H54 (cell line): ENCODE measurements at places on chromosomes 5 and 9.

DNA sequence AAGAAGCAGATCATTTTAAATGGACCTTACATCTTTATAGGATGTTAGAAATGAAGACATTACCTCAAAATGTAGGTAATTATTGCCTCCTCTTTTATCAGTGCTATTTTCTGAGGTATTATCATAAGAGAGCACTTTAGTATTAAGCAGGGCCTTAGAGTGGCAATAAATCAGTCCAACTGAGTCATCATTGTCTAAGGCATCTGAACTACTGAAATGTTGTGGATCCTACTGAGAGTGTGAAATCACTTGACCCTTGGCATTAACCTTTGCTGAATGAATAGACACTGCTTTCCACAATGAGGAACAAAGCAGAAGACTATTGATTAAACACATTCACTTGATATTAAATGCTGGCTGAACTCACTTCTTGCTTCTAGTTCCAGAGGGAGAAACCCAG, 224.6 kb upstream of the ARRDC3 start:
- no peak for DNase-seq

DNA sequence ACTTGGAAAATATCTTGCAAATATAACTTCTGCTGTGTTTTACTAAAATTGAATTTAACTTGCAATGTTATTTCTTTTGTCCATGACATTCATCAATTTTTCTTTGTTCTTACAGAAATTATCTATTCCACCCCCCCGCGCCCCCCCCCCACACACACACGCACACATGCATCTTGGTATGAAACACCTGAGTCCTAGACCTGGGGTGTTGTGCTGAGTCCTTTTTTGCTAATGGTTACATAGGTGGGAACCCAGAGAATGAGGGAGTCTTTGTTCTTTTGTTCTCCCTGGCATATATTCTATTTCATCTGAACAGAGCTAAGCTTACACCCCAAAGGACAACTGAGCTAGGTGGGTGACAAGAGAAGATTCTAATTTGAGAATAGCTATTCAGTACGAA, 308.9 kb downstream of the CWC27 start:
- DNase-seq, result no peak

DNA sequence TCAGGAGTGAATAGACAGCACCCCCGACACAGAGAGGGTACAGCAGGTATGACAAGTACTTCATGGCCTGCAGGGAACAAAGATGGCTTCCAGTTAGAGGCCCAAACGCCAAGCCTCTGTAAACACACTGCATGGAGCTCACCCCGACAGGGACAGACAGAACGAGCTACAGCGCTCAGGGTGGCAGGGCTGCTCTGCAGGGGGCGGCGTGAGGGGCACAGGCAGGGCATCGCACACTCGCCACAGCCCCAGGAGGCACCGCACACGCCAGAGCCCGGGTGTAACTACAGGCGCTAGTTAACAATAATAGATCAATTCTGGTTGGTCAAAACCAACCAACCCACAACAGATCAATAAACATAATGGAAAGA, 21.1 kb downstream of the CLPTM1L start:
- no peak for DNase-seq

GRCh38 chr5:8827696-8828095, 718.2 kb downstream of the SEMA5A start:
- no peak for DNase-seq

- DNase-seq, result no peak
These were observed 46.5 kb downstream of the NR3C1 start for GRCh38 chr5:143356855-143357583.

DNA sequence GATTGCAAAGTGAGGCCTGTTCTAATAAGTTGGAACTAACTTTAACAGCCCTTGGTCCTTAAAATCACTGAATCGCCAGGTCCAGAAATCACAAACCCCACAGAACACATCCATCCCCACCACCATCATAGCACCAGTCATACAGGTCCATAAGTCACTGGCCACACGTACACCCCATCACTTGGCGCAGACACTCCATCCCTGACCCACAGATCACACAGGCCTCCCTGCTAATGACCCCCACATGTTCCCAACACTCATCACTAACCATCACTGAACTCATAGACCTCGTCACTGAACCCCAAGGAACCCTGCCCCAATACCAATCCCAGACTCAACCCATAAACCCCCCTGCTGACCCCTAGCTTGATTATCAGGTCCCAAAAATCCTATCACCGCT, 41.2 kb upstream of the ZNF300 start:
- no peak for DNase-seq

GRCh38 chr9:4105183-4105582, 194.7 kb downstream of the GLIS3 start:
- no peak for DNase-seq

DNA sequence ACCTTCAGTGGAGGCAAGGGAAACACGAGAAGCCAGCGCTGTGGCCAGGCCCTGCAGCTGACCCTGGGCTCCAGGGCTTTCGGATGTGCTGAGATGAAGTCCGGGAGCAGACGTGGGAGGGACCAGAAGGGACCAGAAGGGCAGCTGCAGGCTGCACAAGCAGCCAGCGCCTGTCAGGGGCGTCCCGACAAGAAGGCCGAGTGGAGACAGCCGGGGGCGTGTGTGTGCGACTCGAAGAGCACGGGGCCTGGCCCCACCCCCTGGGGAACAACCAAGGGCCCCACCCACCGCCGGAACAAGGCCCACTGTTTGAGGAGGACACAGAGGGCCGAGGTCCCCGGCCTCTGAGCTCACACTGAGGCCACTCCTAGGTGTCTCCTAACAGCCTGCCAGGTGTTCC, 31.4 kb downstream of the SLC12A7 start:
- DNase-seq, result no peak

GRCh38 chr5:53543401-53543800, 17.0 kb upstream of the NDUFS4 start:
- DNase-seq, result no peak

DNA sequence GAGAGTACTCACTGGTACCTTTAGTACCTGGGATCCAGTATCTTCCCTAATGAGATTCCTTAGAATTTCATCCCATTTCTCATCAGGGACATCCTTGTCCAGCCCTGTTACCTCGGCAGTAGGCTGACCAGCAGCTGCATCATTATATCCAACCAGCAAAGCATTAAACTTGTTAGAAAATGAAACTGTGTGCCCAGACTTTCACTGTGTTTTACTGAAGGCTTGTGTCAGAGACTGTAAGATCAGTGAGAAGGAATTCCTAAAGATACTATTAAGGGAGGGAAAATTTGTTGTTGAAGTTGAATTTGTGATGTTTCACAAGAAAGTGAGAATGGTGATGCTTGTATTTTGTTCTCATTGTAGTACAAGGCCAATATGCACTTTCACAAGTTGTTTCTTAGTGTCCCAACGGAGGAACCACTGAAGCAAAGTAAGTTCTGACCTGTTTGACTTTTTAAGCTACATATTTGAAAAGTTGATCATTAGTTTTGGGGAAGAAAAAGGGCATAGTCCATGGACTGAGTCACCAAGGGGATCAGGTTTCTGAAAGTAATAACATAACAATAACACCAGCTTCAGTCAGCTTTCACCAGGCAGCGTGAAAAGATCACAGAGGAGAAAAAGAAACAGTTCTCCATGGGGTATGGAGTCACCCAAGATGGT, 48.8 kb downstream of the GRAMD2B start:
- peak; percentile 43 for DNase-seq

DNA sequence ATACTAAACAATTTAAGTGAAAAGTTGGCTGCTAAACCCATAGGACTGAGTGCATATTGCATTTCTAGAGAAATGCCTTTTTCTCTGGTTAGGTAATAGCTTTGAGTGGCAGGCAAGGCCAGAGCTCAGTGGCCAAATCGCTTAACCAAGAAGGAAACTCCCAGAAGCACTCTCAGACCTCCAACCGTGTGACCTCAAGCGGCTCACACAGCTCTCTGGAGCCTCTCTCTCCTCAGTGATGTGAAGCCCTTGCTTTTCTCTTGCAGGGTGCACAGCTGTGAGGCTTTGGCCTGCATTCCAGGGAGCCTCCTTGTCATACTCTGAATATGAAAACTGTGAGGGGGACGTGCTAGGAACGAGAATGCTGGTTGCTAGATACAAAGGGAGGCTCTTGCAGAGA, 106.7 kb downstream of the INSYN2B start:
- no peak for DNase-seq

DNA sequence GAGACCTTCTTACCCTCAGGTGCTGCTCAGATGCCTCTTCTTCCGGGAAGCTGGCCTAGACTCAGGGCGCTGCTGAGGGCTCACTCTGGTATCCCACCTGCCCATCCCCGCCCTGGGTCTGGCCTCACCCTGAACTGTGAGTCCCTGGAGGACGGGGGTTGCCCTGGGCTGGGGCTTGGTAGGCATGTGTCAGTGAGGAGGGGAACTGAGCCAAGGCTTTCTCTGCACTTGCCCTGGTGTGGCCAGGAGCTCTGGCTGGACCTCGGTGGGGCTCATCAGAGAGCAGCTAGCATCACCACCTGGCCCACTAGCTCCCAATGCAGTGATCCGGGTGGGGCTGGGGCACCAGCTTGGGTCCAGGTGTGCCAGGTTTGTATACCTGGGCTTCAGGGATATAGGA, 15.6 kb downstream of the PLEKHG4B start:
- DNase-seq, result no peak

DNA sequence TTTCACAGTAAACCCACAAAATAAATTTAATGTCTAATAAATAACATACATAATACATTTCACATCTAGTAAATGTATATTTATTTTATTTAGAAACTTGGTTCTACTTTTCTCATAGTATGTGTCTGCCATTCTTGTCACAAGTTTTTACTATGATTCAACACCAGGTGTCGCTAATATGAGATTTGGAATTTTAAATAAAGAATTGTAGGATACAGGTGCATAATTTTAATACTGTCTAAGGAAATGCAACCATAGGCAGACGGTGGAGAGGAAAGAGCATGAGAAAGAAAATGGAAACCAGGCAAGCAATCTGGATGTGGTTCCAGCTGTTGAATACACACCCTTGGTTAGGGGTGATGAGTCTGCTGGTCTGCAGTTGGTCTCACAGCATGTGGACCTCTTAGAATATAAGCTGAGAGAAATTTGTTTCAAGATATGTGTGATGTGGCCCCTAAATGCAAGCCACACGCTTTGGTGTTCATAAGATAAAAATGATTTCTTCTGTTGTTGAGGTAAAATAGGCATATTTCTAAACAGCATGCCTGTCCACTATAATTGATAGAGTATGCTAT, 114.7 kb upstream of the TXNDC8 start:
- DNase-seq, result no peak

GRCh38 chr5:31811210-31811609, 172.3 kb downstream of the PDZD2 start:
- DNase-seq, result peak; percentile 80

GRCh38 chr9:108913391-108913790, 20.5 kb downstream of the ELP1 start:
- DNase-seq, result no peak

DNA sequence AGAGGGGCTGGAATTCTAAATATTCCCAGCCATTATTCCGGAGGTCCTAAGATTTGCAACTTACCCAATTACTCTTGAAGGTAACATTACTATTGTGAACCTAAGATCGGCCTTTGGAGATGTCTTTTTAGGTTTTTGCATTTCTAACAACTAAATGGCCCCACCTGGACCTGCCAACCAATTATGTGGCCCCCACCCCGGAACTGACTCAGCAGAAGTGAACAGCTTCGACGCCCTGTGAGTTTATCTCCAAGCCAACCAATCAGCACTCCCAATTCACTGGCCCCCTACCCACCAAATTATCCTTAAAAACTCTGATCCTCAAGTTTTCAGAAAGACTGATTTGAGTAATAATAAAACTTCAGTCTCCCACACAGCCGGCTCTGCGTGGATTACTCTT, 62.9 kb downstream of the NEURL1B start:
- DNase-seq, result no peak

- no peak for DNase-seq
These were observed 25.0 kb downstream of the FBXW2 start for GRCh38 chr9:120768247-120768646.

DNA sequence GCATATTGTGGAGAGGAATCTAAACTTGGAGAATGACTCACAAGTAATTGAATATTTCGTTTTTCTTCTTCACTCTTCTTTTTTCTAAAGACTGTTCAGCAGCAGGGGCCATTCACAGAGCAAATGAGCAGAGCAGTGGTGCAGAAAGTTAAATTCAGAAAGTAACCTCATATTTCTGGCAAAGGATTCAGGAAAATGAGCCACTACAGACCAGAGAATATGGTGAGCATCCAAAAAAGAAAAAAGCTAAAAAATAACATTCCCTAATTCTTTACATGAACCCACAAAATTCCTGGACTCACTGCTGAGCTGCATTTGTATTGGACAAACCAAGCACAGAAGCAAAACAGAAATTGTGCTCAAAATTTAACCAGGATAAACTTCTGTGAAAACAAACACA, 1486.8 kb upstream of the C9orf72 start:
- DNase-seq, result no peak

GRCh38 chr9:134811673-134812342, 68.8 kb upstream of the FCN2 start:
- DNase-seq, result no peak

DNA sequence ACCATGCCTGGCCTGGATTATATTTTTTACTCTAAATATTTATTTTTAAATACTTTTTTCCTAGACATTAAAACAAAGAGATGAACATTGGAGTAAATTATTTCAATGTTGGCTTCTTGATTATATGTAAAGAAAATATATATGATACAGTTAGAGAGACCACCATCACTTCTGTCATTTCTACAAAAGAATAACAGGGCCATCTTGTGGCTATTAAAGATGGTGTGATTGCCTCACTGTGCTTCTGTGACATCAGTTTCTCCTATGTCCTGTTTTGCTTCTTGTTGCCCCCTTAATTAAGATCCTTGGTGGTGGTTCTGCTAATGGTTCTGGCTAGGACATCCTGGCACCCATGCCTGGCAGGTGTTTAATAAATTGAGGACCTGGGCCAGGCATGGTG, 32.9 kb downstream of the NDFIP1 start:
- no peak for DNase-seq

GRCh38 chr5:125558466-125558865, 812.0 kb upstream of the ZNF608 start:
- no peak for DNase-seq

- no peak for DNase-seq
These were observed 787 bp downstream of the FGFR4 start for GRCh38 chr5:177087398-177088005.

- no peak for DNase-seq
These were observed 293.8 kb downstream of the GAS1 start for GRCh38 chr9:86653466-86653865.

GRCh38 chr5:149223081-149223848, 48.4 kb upstream of the AFAP1L1 start:
- DNase-seq, result no peak

DNA sequence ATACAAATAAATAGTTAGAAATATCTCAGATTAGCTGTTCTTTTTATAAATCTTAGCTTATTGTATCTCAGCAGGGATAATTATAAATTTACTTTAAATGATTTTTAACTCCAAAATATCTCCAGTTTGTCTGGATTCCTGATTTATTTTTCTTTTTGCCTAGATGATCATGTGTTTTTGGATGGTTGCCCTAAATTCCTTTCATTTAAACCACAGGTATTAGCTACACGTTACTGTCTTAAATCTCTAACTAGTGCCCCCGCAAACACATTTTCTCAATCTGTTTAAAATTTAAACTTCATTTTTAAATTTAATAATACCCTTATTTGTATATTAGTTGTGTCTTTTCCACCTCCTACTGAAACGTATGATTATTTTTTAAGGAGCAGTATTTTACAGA, 5.6 kb downstream of the FER start:
- DNase-seq, result no peak
